RPMI7951 (cell line): ENCODE measurements at places on chromosomes 4 and X. TPM values are rescaled to one million over a fixed set of nuclear protein-coding genes. Genes with fewer than 3 reads are reported as not detected.
A peak's percentile ranks its signal among the peaks of the same experiment; 100 is the strongest.

DNA sequence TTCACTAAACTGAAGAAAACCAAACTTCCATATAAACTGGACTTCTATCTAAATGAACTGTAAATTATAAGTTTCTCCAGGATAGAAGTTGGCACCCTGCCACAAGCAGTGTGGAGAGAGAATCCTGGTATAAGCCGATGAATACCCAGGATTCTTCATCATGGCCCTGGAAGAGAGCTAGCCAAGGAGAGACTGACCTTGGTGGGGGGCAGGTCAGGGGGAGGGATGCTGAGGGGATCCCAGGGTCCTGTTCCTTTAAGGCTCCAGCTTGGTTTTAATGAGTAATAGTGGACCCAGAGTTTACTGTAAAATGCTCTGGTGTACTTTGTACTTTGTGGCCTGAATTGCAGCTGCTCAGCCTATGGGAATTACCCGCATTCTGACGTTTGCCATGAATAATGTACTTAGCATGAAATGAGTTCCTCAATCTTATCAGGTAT, 16.9 kb downstream of the RASSF6 start:
- peak; percentile 74 for DNase-seq

Gene ACTRT1
- not detected in 2 replicates for total RNA-seq

DNA sequence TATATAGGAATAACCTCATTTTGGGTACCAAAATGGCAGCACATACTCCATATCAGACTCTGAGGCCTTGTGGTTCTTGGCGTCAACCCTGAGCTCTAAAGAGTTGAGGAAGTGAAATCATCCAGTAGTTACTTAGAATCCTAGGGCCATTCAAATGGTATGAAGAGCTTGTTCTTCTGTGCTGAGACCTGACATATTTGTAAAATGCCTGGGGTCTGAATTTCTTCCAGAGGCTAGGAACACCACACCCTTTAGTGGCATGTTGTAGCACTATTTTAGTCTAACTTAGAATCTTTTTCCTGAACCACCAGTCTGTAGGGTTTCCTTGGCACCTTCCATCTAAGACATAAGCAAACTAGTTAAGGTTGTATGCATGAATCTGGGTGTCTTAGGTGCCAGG, 18.1 kb upstream of the GDPD2 start:
- DNase-seq = no peak

Gene DAPP1
- not detected in 2 replicates for total RNA-seq

DNA sequence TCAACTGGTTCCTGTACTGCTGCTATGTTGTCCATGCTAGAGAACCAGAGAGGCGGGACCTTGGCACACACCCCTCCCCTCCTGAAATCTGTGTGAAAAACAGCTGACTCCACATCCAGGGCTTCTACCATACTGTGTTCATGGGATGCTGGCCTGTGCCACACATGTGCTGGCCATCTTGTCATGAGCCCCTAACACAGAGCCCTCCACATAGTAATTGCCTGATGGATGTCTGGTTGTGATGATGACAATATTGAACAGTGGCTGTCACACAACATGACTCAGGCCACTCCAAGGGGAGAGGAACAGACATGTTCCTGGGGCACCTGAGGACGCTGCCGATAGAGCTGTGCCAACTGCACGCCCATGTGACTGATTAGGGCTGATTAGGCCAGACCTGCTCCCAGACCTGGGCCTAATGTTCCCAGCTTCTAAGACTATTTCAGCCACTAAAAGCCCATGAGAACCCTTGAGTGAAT, 13.1 kb downstream of the SLC25A5 start:
- no peak for DNase-seq

DNA sequence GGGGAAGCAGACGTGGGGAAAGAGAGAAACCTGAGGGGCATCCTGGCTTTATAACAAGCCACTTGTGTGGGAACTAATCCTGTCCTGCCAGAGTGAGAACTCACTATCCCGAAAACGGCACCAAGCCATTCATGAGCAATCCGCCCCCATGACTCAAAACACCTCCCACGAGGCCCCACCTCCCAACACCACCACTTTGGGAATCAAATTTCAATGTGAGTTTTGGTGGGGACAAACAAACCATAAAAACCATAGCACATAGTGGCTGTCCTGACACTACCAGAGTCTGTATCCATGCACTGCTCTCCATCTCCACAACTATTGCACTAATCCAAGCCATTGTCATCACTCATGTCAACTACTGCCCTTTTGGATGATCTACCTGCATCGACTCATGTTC, 28.5 kb upstream of the SEPTIN6 start:
- DNase-seq = no peak

DNA sequence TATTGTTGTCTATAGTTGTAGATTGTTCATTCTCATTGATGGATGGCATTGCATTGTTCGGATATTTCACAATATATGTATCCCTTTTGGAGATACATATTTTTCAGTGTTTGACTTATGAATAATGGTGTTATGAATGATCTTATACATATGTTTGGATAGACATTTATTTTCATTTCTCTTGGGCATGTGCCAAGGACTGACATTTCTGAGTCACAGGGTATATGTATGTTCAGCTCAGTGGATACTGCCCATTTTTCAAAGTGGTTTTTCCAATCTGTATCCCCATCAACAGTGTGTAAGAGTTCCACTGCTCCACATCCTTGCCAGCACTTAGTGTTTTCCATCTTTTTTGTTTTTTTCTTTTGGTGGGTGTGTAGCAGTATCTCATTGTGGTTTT, 45.0 kb upstream of the RAB40AL start:
- DNase-seq = no peak

GRCh38 chr4:42671431-42672194, 14.7 kb upstream of the ATP8A1 start:
- DNase-seq = no peak

DNA sequence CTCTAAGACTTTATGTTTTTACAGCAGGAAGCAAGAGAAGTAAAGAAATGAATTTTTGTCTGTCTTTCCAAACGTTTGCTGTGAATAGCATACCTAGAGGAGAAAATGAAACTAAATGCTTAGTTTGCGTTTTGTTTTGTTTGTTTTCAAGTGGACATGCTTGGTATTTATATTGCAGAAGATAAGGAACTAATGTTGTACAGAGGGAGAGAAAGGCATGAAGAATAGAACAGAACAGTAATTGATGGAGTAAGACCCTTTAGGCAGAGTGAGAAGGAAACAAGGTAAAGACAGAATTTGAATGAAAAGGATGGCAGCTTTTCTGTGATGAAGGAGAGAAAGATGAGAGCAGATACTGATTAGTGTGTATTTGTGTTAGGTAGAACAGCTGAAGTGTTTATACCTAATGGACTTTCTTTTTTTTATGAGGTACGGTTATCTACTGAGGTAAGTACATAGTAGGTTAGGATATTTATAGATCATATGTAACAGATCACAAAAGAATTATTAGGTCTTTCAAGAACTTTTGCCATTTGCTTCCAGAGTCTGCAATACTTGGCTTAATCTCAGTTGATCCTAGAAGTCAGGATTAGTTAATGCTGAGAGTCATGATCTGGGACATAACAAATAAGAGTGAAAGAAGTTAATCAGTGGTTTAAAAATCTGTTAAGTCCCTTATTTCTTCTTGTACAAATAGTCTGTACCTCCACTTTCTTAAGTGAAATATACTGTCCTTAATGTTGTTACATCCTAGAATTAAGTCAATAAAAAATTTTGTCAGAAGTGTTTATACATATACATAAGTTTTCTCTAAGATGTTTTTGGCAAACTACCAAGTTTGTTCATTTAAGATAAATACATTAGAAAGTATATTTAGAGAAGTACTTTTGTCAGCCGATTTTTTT, 36.8 kb downstream of the FABP2 start:
- DNase-seq = peak; percentile 36

Gene NXF3
- total RNA-seq = 0.10 and 0.24 TPM in 2 replicates

DNA sequence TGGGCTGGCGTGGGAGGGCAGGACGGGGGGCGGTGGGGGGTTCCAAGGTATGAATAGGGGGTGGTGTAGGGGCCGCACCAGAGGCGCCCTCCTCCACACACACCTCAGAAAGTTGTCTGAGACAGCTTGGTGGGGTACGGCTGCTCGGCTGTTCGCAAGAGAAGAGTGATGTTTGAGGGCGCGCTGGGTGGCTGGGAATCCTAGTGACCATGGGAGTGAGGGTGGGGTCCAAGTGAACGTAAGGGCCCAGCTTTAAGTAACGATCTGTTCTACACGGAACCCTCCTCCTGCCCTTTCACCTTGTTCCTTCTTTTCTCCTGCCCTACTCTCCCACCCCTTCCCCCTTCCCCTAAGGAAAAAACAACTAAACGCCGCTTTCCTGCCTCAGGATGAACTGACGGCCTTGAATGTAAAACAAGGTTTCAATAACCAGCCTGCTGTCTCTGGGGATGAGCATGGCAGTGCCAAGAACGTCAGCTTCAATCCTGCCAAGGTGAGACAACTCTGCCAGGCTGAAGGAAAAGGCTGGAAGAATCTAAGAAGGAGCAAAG, 664 bp downstream of the MED12 start:
- peak; percentile 5 for DNase-seq

- peak; percentile 32 for DNase-seq
Observed at GRCh38 chrX:63350465-63350877, 661 bp downstream of the SPIN4 start.

GRCh38 chrX:14529290-14529989, at the start of gene GLRA2:
Gene GLRA2, plus strand, starts transcription at chrX:14529536. Its CDS starts 522 bp downstream, at chrX:14530058.
- DNase-seq = peak; percentile 0

Gene WWC2
- total RNA-seq = 18.9 and 21.4 TPM in 2 replicates

Gene NEUROG2
- 0.12 TPM in 1 of 2 replicates, not detected in the other for total RNA-seq

DNA sequence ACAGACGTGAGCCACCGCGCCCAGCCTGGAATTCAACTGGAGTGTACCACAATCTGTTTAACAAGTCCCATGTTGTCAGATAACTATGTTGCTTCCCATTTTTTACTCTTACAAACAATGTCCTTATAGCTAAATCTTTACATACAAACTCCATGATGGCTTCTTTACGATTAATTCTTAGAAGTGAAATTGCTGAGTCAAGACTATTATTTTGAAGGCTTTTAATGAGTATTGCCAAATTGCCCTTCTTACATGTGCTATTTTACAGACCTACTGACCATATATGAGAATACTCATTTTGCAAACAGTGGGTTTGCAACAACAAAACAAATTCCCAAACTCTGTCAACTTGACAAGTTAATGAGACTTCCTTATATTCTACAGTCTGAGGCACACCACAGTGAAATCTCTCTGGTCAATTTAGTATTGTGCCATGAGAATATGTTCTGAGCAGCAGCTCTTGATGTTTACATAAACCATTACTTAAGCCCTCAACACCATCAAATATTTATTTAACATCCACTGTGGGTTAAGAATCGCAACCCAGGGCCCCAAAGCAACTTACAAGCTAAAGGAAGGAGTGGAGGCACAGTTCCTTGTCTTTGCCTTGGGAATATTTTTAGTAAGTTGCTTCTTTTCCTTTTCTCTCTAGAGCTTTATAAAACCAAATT, 128.5 kb downstream of the SPRY1 start:
- DNase-seq = no peak

DNA sequence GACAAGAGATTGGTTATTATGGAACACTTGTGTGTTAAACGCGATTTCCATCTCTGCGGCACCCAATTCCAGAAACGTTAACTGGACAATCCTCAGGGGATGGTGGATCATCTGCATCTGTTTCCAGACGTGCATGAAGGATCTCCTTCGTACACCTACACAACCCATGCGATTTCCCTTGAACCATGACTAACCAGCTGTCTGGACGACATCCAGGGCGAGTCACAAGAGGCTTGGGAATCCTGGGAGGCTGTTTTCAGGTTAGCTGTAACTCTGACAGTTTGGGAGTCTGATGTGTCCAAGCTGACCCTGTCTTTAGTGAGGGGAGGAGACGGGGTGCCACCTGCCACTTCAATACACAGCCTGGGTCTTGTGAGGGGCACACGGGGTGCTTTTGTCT, 84.5 kb downstream of the GATB start:
- peak; percentile 69 for DNase-seq

- peak; percentile 5 for DNase-seq
Observed at GRCh38 chr4:105215609-105216313, 69.1 kb downstream of the TET2 start.

Gene MAGEA9B
- not detected in 2 replicates for total RNA-seq
